ENCODE measurements at places on chromosomes 13 and 19.

DNA sequence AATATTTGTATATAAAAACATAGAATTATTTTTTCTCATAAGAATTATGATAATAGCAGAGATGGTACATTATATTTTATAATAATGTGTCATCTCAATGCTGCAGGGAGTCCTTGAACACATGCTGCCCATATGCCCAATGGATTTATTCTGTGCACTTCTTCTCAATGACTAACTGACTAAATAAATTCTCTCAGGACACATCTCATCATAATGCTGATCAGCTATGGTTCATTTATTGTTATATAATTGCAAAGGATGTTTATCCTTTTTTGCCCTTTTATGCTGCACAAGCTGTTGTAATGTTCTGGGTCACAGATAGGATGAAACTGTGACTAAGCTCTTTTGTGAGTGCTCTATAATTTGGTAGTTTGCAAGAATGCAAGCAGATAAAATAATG is 1273.3 kb upstream of the ATXN8OS start:
- no peak for DNase-seq

- no peak for DNase-seq
Measured at GRCh38 chr19:7415857-7416371, 67.2 kb downstream of the ARHGEF18 start.

DNA sequence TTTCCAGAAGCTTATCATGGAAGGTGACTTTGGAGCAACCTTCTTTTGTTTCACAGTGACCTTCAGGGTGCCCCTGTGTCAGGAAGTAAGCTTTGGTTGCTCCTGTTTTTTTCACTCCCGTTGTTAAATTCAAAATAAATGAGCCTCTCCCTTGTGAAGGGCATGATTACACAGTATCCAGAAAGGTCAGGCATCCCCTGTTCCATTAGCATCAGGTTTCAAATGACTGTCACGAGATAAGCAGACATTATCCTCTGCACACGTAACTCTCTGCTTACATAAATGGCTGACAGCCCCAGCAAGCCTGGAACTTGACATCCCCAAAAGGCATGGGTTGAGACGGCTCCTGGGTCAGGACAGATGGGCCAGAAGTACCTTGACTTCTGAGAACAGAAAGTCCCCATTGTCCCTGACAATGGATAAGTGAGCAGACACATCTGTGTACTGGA is 52.0 kb downstream of the RAB20 start:
- no peak for DNase-seq

DNA sequence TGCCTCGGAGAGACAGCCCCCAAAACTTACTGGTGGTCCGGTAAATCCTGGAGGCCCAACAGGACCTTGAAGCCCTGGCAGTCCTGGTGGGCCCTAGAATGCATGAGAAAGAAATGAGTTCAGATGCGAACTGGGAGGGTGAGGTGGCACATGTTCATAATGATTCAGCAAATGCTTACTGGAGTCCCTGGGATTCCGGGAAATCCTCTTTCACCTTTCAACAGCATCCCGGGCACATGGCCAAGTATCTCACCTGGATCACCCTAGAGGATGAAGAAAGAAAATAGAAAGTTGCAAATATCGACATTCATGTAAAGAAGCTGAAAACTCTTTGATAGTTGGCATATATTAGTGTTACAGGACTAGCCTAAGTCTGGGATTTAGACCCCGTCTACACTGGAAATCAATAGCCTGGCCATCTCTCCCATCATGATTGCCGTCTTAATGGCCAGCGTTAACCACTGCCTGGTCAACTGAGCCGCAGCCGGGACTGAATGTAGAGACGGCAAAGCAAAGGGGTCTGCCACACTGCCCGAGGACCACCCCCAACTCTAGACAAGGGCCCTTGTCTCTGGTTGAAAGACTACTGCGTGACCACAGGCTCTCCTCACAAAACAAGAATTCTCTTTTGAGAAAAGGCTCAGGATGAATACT is 96.9 kb downstream of the COL4A1 start:
- no peak for DNase-seq

- DNase-seq: no peak
Measured at GRCh38 chr13:85654227-85654626, 145.0 kb downstream of the SLITRK6 start.
